ENCODE measurements at places on chromosomes 2 and 18.
A peak's percentile ranks its signal among the peaks of the same experiment; 100 is the strongest.

- no peak for DNase-seq
Measured at GRCh38 chr2:209321076-209321475, 102.8 kb upstream of the MAP2 start.

DNA sequence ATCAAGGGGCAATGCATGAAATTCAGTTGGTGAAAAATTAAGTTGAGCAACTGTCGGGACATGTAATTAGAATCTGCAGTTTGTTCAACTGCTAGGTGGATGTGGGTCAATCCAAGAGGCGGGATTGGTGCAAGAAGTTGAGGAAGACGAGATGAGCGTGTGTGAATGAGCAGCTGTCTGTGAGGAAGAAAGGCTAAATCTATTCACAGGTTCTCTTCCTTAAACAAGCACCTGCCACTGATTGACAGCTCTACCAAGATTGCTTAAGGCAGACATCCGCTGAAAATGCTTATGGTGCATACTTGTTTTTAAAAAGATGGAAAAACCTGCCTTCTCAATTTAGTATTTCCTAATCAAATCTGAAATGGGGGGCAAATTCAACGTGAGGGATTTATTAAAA lies 323.4 kb upstream of the THUMPD2 start:
- no peak for DNase-seq

DNA sequence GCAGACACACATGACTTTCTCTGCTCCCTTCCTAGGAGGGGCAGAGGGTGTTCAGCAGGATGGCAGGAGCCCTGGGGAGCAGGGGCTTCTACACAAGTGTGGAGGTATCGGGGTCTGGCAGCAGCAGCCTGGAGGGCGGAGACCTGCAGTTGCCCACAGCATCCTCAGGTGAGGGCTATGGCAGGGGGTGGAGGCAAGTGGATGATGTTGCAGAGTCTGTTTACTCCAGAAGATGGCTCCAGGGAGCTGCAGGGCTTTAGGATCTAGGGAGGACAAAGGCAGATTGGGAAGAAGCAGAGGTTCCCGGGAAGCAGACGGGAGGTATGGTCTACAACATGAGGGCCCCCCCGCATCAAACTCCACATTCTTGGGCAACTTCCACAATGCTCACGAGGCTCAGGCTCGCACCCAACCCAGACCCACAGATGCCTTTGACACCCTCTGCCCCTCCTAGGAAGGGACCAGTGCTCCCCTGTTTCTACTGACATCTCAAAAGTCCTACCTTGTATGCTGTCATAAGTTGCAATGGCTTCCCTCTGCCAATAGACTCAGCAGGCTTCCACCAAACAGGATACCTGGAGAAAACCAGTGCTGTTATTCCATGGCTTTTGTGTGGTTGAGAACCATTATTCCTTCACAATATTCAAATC lies 12.0 kb upstream of the ATP6V1C2 start:
- DNase-seq: no peak

DNA sequence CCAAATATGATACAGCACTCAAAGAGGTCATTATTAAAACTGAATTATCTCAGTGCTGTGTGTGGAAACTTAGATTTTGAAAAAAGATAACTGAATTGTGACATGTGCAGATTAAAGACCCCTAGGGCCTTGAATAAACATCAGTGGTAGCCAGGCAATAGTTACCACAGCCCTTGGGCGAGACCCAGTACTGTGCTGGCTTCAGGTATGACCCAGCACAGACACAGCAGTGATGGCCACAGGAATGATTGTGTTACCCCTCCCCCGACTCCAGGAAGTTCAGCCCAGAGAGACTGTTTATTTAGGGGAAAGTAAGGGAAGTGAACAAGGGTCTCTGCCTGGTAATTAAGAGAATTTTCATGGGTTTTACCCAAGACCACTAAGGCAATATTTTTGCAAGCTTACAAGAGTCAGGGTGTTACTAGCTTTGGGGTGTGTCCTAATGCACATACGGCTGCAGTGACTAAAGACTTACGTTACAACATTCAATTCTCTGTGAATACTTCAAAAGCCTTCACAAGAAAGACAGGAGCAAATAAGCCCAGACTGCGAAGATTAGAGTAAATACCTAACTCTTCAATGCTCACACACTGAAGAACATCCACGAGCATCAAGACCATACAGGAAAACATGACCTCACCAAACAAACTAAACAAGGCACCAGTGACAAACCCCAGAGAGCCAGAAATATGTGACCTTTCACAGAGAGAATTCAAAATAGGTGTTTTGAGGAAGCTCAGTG lies 28.2 kb upstream of the ITGAV start:
- no peak for DNase-seq

GRCh38 chr18:67276638-67277037 lies 239.9 kb downstream of the DSEL start:
- DNase-seq: no peak

GRCh38 chr2:179264368-179265081 lies at the start of gene SESTD1:
TSS of gene SESTD1 (minus strand) at chr2:179264832. CDS start at chr2:179191841, 72,991 bp downstream.
- peak; percentile 57 for DNase-seq

- DNase-seq: no peak
Measured at GRCh38 chr2:56505885-56506284, 322.1 kb downstream of the CCDC85A start.

DNA sequence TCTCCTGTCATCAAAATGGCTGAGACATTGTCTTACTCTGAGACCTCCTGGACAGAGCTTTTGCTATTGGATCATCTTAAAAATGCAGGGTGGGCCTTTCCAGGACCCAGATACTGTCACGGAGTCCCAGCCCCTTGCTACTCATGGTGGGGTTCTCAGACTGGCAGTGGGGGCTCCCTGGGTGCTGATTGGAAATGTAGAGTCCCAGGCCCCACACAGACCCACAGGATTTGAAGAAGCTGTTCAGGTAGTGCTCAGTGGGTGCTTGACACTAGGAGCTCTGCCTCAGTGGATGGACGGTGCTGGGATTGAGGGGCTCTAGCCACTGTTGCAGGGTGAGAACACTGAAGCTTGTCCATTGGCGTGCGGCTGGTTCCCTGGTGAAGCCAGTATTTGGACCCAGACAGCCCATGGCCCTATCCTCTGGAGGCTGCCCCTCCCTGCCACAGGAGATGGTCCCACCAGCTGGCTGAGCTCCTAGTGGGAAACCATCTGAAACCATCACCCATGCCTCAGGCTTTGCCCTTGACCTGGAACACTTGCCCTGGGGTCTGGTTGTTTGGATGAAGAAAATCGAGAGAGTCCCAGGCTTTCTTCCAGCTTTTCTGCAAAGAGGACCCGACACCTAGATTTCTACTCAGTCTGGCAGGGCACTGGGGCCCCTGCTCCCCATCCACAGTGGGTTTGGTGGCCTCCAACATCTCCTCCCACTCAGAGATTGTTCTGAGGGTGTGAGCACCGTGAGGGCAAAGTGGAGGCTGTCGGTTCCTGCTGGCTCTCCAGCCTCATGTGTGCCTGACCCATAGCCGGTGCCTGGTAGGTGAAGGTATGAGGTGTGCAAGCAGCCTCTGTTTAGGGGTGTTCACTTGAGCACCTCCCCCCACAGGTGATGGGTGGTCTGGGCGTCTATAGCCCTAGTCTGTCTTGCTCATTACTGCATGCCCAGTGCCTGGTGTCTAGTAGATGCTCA lies 30.1 kb downstream of the MROH2A start:
- no peak for DNase-seq

DNA sequence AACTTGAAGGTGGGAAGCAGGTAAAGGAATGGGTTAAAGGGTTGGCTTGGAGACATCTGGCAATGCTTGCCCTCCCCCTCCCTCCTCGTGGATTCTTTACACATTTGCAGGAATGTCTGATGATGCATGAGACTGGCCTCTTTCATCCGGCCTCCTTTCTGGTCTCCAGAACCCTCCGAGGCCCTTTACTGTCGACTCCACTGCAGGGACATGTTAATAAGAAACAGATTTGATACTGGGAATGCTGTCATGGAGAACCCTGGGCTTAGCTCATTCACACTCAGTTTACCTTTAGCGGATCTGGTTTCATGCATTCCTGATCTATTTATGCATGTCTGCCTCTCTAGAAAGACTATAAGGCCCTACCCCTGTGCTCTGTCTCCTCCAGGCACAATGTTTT lies 238.7 kb downstream of the TGIF1 start:
- no peak for DNase-seq

DNA sequence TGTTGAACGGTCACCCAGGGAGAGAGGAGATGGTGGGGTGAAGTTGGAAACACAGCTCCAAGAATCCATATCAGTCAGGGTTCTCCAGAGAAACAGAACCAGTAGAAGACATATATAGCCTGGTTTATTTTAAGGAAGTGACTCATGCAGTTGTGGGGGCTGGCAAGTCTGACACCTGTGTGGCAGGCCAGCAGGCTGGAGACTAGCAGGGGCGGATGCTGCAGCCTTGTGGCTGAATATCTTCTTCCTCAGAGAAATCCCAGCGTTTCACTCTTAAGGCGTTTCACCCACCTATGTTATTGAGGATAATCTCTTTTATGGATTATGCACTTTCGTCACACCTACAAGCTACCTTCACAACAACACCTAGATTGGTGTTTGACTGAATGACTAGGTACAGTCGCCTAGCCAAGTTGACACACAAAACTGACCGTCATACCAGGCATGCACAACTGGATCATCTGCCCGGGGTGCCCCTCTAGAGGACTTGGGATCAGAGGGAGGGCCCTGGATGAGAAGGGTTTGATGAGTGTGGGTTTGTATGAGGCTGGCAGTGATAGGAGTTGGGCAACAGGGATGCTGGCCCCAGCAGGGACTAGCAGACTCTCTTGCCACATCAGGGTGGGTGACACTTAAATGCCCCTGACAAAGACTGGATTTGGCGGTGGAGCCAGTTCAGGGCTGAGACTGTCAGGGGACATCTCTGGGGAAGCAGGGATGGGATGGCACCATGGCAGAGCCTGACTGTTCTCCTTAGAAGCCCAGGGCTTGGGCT lies 23.4 kb downstream of the MROH2A start:
- peak; percentile 39 for DNase-seq

- DNase-seq: no peak
Measured at GRCh38 chr2:152369176-152369860, 34.3 kb downstream of the FMNL2 start.

GRCh38 chr18:49647496-49648168 lies 85.8 kb downstream of the LIPG start:
- DNase-seq: no peak

GRCh38 chr2:218513676-218514075 lies 54.5 kb downstream of the USP37 start:
- no peak for DNase-seq

DNA sequence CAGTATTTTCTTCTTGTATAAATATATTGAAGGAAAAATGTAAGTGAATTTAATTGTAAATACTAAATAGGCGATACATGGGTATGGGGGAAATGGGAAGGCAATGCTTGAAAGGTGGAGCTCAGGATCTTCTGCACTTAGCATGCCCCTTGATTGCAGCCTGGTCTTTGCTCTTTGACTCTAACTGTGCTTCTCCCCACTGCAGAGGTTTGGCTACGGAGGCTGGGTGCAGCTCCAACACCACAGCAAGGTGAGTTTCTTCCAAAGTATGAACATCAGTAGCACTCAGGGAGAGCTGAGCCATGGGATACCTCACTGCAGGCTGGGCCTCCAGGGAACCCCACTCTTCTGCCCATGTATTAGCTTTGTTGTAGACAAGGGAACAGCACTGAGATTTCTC lies 6.6 kb downstream of the ACMSD start:
- no peak for DNase-seq

DNA sequence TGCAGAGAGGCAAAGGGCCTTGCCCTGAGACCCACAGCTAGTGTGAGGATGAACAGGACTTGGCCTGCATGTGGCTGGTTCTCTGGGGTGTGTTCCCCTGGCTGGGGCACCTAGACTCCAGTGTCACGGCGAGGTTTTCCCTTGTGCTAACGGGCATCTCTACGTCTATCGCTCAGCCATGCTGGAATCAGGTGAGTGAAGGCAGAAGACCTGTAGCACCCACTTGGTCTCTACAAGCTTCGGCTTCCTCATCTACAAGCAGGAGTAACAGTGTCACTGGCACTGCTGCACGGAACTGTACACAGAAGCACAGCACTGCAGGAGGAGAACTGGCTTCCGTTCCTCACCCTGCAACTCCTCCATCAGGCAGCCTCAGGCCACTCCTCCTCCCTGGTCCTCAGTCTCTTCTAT lies 30.6 kb downstream of the HS1BP3 start:
- DNase-seq: no peak

- DNase-seq: no peak
Measured at GRCh38 chr2:157764386-157764785, 111.7 kb downstream of the ACVR1 start.

DNA sequence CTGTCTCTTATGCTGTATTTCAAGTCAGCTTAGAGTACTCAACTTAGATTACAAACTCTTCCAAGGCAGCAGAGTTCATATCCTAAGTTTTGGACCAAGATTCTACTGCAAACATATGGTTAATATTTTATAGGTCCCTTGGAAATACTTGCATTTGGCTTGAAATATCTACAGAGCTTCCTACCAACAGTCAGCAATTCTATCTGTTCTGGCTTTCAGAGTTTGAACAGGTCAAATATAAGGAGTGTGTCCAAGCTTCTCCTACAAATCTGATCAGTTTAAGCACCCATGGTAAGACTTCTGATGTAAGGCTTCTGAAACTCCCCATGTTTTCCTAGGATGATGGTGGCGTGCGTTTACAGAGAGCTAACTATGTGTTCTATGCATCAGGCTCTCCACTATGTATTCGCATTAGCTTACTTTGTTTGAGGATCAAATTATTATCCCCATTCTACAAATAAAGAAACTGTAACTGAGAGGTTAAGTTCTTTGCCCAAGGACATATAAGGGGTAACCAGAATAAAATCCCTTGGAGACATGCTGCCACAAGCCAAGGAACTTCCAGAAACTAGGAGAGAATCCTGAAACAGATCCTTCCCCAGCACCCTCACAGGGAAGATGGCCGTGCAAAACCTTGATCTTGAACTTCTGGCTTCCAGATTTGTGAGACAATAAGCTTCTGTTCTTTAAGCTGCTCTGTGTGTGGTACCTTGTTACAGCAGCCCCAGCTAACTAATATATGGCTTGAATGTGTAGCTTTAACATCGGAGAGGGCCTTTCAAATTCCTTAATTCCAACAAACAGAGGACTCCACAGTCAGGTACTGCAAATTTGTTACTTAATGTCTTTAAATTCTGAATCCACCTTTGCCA lies 55.1 kb downstream of the ATP8B1 start:
- no peak for DNase-seq

DNA sequence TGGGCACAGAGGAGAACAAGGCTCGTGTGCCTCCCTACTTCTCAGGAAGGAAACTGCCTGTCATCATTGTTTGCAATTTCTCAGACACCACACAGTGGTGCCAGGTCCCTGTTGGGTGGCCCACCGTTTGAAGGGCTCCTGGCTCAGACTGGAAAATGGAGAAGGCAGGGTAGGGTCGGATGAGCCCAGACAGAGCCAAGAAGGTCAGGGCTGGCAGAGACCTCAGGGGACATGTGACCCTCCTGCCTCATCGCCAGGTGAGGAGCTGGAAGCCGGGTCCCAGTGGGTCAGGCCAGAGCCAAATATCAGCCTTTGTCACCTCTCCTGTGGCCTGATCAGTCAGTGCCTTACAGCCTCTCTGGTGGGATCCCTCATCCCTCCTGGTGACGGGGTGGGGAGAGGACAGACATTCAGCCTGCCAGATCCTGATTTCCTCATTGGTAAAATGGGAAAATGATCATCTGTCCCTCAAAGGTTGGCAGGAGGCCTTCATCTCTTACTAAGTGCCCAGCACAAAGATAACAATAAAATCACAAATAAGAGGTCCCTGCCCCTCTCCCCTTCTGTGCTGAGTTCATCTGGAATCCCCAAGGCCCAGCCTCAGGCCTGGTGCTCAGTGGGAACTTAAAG lies 117.6 kb downstream of the CAPN13 start:
- no peak for DNase-seq

- DNase-seq: no peak
Measured at GRCh38 chr18:3305933-3306332, 44.0 kb downstream of the MYL12B start.
